ENCODE measurements at places on chromosomes 5 and 9.

GRCh38 chr5:59988396-59988795 is 94.9 kb upstream of the PDE4D start:
- DNase-seq = no peak

GRCh38 chr9:114321759-114322158 is 1.1 kb upstream of the ORM1 start:
- no peak for DNase-seq

DNA sequence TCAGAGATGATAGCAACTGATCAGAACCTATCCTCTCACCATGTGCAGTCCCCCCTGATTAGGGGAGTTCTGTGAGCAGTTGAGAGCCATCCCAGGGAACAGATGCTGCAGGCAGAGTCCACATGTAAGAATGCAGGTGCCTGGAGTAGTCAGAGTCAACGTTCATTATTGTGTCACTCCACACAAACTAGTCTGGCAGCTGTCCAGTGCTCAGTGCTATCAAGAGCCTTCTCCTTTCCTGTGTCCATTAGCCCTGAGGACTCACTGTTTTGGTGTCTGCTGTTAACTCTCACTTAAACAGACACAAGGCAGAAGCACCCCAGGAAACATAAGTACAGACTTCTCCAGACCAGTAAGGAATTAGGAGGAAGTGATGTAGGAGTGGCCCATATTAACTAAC is 2.5 kb downstream of the SH3TC2 start:
- no peak for DNase-seq

DNA sequence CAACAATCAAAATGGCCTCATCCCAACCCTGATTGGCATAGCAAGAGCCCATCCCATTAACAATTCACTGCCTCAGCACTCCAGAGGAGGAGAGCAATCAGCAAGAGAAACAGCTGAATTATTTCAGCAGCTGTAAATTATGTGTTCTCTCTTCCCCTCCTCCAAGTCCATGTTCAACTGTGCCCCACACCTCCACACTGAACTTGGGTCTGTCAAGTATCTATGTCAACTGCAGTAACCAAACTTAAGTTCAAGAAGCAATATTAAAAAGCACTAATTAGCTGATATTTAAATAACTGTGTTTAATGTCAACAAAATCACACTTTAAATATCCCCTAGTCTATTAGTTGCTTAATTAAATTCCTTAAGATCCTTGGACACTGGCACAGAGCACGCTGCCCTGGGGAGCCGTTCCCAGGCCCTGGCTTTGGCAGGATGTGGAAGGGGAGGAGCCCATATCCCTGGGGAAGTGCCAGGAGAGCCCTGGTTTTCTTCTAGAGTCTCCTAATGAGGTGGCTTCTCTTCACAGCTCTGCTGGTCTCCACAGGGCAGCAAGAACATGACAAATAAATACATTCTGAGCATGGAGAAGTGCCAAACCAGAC is 50.6 kb downstream of the SIL1 start:
- no peak for DNase-seq

DNA sequence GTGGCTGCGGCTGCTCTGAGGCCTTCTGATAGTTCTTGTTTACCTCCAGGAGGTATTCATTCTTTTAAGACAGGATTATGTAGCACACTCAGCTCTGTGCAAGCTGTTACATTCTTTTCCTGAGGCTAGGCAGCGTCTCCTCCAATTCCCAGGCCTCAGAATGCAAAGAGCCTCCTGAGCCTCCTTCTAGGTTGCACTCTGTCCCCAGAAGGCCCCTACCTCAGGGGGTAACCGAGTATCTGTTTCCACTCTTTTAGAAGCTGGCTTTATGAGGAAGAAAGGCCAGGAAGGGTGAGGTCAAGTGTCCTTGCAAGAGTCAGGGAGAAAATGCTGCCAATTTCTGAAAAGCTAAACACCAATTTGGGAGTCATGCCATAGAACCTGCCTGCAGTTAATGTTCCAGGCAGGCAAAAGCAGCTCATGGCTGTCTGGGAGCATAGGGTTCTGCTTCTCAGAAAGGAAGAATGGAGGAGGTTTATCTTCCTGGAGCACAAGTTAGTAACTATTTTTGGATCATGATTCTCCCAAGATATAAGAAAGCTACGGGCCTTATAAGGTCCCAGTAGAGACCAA is 178.9 kb downstream of the SEMA6A start:
- no peak for DNase-seq

GRCh38 chr5:166430491-166431319 is 1860.7 kb upstream of the WWC1 start:
- DNase-seq = no peak

GRCh38 chr5:13107537-13107936 is 837.0 kb downstream of the DNAH5 start:
- DNase-seq = no peak

GRCh38 chr9:4799775-4800174 is 7.0 kb downstream of the RCL1 start:
- DNase-seq = no peak

GRCh38 chr5:122523776-122524175 is 211.7 kb downstream of the SNCAIP start:
- DNase-seq = no peak

- no peak for DNase-seq
Measured at GRCh38 chr5:133409210-133409674, 203.1 kb downstream of the FSTL4 start.

DNA sequence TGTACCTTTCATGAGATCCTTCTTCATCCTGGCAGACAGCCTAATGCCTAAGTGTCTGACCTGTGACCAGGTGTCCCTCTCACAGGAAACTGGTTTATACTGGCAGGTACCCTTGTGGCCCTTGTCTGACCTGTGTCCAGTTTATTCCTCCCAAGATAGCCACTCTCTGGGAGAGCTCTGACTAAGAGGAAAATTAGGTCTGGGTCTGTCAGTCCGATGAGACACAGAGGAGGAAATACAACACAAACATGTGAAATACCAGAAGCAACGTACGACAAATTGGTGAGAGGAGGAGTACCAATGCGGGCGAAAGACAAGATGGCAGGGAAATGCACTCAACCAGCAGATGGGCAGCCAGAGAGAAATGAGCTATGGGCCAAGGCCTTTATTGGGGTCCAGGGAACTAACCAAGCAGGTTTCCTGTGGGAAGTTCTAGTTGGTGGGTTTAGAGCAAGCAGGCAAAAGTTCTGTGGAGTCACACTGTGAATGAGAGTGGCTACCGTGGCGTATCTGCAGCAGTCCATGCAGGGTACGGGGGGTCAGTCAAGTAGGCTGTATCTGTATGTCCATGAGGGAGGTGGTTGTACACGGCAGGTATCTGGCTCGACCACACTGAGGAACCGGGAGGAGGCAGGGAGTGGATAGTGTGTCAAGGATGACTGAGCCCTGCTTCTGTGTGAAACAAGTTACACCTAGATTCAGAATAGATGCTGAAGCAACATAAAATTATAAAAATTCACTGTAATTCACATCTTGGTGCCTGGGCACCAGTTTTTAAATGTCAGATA is 109.0 kb downstream of the MLLT3 start:
- DNase-seq = no peak

GRCh38 chr5:156128026-156128425 is 198.9 kb upstream of the SGCD start:
- DNase-seq = no peak

DNA sequence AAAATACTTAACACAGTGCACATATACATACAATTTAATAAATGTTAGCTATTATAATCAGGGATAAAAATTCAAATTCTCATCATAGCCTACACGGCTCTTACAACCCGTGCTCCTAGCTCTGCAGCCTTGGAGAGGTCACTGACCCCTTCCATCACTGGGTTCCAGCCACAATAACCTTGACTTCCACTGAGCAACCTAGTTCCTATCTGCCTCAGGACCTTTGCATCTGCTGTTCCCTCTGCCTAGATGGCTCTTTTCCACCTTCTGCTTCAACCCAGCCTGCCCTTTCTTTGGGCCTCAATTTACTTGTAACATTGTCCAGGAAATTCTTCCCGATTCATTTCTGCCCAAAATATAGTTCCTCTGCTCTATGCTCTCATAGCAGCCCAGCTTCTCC is 8.9 kb upstream of the DELE1 start:
- no peak for DNase-seq

DNA sequence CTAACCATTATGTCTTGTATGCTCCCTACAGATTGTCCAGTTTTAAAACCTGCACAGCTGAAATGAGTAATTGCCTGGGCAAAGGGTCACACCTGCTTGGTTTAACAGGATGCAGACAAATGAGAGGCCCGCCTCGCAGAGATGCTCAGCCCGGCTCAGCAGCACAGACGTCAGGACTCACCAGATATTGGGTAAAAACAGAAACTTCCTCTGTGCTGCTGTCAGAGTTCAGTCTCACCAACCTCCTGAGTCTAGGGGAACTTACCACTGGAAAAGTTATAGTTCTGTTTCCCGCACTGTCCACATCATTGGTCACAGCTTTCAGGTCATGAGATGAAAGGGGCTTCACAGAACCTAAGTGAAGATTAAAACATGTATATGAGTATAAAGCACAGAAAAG is 152.5 kb downstream of the ESM1 start:
- no peak for DNase-seq

GRCh38 chr5:62689599-62690368 is 111.2 kb downstream of the LRRC70 start:
- DNase-seq = no peak

- DNase-seq = no peak
Measured at GRCh38 chr5:74440341-74440740, 200.2 kb downstream of the ENC1 start.

DNA sequence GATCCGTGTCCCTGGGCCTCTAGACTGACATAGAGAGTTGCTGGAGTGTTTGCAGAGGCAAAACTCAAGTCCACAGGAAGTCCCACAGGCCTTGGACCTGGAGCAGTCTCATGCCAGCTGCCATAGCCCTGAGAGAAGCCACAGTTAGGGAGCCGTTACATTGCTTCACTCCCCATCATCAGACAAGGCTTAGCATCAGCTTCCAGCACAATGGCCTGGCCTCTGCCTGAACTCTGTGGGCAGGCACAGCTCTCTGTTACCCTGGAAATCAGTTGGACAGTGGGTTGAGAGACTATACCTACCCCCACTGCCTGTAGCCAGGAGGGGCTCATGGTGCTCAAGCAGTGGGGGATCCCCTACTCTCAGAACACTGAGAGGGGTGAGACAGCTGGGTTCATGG is 16.2 kb upstream of the C9orf72 start:
- no peak for DNase-seq

DNA sequence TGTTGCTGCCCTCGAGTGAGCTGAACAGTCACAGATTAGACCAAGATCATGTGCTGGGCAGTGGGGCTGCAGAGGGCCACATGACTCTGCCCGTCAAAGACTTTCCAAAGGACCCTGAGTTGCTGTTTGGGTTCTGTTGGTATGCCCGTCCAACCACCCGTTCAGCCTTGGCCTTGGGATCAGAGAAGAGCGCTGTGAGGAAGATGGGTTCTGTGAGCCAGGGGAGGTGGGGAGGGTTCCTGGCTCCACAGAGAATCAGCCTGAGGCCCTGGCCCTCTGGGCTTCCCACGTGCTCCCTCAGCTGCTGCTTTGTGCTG is 72.6 kb downstream of the RGS3 start:
- no peak for DNase-seq

DNA sequence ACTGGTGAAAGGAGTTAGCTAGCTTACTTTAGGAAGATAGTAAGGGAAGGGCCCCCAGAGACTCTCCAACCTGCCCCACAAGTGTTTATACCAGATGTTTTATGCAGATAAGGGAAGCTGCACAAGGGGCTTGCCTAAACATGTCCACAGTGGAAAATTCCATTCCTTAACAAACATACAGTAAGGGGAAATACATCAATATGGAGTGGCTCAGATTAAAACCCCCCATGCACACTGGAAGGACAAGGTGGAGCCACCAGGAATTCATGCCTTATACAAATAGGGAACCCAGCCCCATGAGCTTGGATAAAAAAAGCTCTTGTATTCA is 106.3 kb upstream of the GPBP1 start:
- DNase-seq = no peak

DNA sequence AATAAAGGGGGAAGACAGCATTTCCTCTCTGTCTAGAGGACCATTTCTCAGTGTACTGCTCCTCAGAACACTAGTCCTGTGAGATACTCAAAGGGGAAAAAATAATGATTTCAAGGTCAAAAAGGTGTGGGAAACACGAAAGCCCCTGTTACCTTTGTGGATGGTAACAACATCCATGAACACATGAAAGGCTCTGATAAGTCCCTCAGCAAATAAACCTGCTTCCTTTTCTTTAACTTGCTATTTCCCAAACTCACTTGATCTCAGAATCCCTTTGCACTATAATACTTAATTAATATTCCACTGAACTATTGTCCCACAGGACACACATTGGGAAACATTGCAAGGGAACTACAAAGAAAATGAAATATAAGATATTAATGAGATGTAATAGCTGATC is 65.6 kb downstream of the SMIM23 start:
- no peak for DNase-seq

DNA sequence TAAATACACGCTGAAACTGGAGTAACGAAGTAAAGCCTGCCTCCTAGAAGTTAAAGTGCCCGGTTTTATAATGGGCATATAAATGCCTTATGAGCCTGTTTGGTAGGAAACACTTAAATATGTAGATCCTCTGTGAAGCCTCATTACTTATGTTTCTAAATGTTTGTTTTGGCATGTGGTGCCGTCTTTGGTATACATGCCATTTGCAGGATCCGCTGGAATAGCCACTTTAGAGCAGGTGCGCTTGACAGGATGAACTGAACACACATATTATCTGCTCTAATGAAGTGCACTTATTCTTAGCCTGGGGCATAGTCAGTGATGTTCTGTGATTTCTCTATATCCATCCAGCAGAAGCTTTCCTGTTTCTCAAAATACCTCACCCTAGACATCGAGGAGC is 778.1 kb upstream of the WWC1 start:
- no peak for DNase-seq

GRCh38 chr5:67243944-67244343 is 47.3 kb upstream of the CD180 start:
- no peak for DNase-seq

GRCh38 chr5:133455676-133456075 is 156.7 kb downstream of the FSTL4 start:
- no peak for DNase-seq

Measured in stimulated activated CD4-positive, alpha-beta T cell treated with anti-CD3 and anti-CD28 coated beads, Interleukin-1b, Interleukin-23, amount 100 ng/mL, for 1 hour (primary cell).